ENCODE measurements at places on chromosomes 5 and 9.

DNA sequence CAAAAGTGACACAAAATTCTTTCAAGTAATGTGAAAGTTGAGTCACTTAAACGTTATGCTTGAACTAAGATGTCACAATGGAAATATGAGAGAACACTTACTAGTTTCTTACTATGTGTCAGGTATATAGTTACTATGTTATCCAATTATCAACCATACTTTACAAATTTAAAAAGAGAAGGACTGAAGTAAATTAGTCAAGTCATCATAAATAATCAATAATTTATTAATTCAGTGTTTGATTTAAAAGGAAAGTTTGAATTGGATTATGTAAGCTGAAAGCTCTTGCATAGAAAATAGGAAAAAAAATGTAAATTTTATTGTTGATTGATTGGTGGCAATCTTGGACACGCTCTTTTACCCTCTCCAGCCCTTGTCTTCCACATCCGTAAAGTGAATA is 76.3 kb downstream of the GABRA1 start:
- DNase-seq: no peak

DNA sequence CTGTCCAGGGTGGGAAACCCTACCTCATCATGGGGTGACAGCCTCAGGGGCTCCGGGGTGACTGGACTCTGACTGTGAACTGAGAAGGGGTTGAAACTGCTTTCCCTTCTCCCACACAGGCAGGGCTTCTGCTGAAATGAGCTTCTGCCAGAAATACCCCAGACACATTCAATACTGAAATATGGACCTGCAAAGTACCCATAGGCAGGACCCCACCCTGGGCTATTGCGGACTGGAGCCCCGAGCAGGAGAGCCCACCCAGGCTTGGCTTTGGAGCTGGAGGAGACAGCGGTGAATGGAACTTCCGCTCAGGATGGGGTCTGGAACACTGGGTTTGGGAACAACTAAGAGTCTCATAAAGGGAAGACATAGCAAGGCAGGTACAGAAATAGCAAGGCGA is 37.5 kb downstream of the IRX2 start:
- no peak for DNase-seq

- no peak for DNase-seq
Observed at GRCh38 chr5:1413211-1413610, 32.0 kb downstream of the SLC6A3 start.

DNA sequence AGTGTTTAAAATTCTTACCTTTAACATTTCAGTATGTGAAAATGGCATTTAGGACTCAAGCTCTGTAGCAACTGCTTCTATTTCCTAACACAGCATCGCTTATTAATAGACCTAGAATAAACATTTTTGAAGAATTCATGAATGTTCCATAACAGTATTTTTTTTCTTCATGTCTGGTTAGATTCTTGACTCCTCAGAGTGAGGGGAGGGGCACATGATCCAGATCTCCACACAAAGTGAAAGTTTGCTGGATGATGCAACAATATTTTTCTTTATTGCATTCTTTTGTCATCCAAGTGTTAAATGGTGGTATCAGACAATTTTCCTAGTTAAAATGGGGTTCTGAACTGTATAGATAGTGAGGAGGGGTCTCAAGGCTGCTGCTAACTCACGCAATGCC is 130.8 kb upstream of the MAN2A1 start:
- DNase-seq: no peak

- no peak for DNase-seq
Observed at GRCh38 chr5:179730852-179731251, 1.8 kb upstream of the MAML1 start.

DNA sequence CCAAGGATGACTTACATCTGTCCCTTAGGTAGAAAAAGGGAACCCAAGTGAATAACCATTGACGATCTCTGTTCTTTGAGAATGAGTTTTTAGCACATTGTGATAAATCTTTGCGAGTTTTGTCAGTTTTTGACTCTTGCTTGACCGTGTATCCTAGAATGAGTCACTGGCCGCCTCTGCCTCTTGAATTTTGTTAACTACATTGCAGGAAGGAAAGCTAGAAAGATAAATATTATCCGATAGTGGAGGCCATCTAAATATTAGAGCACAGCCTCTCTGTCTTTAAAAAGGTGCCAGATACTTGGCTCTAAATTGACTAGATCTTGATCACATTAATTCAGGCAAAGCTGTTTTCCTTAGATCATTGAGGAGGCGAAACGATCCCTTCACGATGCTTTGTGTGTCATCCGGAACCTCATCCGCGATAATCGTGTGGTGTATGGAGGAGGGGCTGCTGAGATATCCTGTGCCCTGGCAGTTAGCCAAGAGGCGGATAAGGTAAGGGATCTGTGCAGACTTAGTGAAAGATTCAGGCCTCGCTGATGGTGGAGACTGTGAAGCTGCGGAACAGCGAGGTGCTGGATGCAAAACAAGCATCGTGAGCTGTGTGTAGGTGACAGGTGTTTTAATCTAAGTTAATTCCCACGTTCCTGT is 12.2 kb downstream of the CCT5 start:
- no peak for DNase-seq

GRCh38 chr9:130181678-130182380 is 9.6 kb downstream of the NCS1 start:
- DNase-seq: no peak

GRCh38 chr5:14745753-14746152 is 81.2 kb downstream of the OTULIN start:
- no peak for DNase-seq

GRCh38 chr9:134947265-134947955 is 29.7 kb upstream of the FCN1 start:
- no peak for DNase-seq

GRCh38 chr5:8923526-8923925 is 622.3 kb downstream of the SEMA5A start:
- no peak for DNase-seq

DNA sequence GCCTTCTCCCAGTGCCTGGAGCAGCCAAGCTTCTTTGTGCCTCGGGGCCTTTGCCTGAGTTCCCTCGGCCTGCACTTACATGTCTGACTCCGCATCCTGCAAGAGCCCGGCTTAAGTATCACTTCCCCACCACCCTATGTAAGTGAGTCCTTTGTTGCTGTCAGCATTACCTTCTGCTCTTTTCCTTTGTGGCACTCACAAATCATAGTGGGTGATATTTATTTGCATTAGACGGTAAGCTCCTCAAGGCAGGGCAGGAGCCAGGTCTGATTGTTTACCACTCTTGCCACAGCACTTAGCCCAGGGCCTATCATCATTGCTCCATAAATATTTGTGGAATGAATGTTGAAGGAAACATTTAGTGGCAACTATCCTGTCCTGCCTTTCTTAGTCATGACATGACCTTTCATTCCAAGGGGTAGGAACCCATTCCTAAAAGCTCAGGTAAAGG is 4.8 kb downstream of the GM2A start:
- no peak for DNase-seq

DNA sequence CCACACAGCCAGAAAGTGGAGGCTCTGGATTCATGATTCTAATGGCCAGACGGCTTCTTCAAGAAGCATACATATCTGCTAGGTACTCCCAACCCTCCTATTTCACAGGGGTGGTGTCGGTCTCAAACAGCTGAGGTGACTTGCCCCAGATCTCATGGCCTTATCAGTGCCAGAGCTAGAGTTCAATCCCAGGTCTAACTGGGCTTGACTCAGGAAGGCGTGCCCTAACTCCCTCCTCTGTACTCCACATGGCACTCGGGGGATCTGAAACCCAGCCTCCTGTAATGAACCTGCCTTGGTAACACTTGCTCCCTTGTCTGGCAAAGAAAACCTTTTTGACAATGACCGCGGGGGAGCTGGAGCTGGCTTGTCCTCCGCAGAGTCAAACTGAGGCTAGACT is 2.1 kb downstream of the QRFP start:
- DNase-seq: no peak

DNA sequence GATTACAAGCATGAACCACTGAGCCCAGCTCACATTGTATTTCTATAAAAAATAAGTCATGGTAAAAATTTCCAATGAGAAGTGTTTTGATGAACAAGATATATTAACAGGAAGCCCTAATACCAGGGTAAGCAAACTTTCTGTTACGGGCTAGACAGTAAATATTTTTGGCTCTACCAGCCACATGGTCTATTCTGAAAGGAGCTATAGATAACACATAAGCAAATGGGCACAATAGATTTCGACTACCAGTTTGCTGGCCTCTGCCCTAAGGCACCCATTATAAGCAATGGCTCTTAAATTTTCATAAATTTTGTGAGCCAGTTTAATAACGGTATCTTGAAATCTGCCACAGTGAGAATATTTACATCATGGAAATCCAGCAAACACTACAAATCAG is 8.1 kb downstream of the UBQLN1 start:
- no peak for DNase-seq

GRCh38 chr9:76912636-76913275 is 6.8 kb upstream of the PRUNE2 start:
- DNase-seq: no peak

- no peak for DNase-seq
Observed at GRCh38 chr5:142726188-142726731, 40.4 kb upstream of the FGF1 start.

DNA sequence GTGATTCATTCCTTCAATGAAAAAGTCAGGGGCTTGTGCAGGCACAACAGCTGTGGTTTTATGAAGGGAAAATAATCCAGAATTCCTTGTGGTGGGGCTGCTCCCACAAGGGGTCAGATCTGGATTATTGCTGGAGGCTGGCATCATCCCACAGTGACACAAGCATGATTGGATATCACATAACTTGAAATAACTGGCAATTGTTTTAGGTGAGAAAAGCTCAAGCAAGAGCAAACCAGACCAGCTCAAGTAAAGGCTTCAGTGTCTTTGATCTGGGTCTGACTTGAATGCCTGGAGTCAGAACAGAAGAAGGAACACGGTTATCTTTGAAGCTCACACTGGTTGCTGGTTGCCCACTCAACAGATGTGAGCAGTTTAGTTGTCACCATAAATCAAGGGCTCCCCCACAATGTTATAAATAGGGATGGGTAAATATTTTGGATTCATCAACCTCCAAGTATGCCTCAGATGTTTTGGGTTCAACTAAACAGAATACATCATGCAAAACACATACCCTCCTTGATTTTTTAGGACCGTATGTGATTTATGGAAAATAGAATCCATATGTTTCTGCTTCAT is 3.1 kb upstream of the ZNF474 start:
- DNase-seq: no peak

GRCh38 chr9:36092509-36093215 is 43.9 kb upstream of the GLIPR2 start:
- no peak for DNase-seq

GRCh38 chr5:157541447-157542118 is 34.0 kb downstream of the ADAM19 start:
- DNase-seq: no peak

GRCh38 chr9:93111371-93112115 is 15.5 kb downstream of the CARD19 start:
- DNase-seq: no peak

GRCh38 chr9:18061856-18062255 is 412.1 kb upstream of the ADAMTSL1 start:
- no peak for DNase-seq

- no peak for DNase-seq
Observed at GRCh38 chr9:92686954-92687353, 17.0 kb upstream of the IPPK start.

DNA sequence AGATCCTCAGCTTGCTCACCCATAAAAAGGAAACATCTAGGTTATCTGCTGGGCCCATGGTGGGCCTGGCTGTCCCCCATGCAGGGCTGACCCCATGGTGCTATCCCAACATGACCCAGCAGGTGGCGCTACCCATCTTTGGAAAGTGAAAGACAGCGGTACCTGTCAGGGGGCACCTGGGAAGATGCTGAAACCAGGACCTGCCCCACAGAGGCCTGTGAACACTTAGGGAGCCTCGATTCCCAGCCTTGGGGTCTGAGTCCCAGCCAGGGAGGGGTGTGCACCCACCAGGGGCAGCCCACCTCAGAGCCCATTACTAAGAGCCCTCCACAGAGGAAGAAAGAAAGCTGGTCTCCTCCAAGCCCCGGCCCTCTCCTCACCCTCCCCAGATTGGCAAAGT is 46.6 kb upstream of the IPPK start:
- peak; percentile 70 for DNase-seq

- no peak for DNase-seq
Observed at GRCh38 chr5:35309365-35310130, 79.3 kb upstream of the PRLR start.

- DNase-seq: no peak
Observed at GRCh38 chr9:133250741-133251170, 24.2 kb downstream of the ABO start.

DNA sequence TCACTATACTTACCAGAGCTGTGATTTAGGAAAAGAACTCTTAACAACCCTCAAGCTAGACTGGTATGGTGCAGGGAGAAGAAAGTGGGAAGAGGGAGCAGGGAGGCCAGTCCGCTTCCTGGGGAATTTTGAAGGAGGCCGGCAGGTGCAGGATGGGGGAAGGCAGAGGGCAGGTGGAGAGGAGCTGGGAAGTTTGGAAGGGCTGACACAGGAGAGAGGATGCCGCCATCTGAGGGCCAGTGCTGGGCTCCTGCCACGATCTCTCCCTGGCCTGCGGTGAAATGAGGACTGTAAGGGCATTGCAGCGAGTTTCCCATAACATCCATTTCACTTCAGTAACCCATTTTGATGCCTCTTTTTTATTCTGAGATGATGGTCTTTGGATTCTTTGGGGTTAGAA is 8.9 kb downstream of the DAB2IP start:
- no peak for DNase-seq

- no peak for DNase-seq
Observed at GRCh38 chr5:169160405-169160901, 140.5 kb downstream of the SLIT3 start.

All from stimulated activated CD8-positive, alpha-beta memory T cell treated with anti-CD3 and anti-CD28 coated beads, Interleukin-2, amount 100 ng/mL, for 1 hour (primary cell).